CD4-positive, alpha-beta T cell treated with Interferon gamma for 1 hour (primary cell): ENCODE measurements at places on chromosomes 12 and 14.

DNA sequence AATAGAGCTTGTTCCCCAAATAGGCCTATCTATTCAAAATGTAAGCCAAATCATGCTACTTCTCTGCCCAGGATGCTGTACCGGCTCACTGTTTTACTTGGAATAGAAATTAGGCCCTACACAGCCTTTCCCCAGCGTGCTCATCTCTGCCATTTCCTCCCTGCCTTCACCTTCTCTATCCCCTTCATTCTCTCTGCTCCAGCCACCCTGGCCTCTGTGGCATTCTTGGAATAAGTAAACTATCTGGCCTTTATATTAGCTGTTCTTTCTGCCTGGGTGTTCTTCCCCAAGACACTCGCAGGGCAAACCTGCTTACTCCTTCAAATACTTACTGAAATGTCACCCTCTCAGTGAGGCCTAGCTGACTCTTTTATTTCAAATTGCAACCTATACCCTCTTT is 30.9 kb upstream of the DYRK2 start:
- no peak for DNase-seq

DNA sequence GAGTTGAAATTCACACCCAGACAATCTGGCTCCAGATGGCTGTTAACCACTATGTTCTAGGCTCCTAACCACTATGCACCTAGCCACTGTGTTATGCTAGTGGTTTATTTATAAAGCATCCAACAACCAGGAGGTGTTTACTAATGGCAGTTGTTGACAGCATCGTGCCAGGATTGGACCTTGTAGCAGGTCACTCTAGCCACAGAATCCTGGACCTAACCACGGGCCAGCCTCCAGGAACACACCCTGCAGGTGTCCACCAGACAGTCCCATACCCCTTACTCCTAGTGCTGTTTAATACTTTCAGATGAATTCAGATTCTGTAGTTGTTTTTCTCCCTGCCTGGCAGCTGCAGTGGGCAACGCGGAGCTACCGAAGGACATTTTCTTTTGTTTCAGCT is 109.4 kb upstream of the MYL2 start:
- no peak for DNase-seq

DNA sequence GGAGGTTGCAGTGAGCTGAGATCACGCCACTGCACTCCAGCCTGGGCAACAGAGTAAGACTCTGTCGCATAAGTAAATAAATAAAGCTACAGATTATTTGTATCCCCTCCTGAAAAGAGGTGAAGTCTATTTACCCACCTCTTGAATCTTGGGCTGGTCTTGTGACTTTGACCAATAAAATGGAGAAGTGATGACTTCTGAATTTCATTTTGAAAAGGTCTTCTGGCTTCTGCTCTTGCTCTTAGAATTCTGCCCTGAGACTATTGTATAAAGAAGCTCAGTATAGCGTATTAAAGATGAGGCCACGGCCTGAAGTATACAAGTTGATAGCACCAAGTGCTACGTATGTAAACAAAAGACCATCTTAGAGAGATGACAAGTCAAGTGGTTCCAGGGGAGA is 88.3 kb upstream of the AMN1 start:
- no peak for DNase-seq

GRCh38 chr12:6641131-6641530 is 5.4 kb upstream of the LPAR5 start:
- no peak for DNase-seq

DNA sequence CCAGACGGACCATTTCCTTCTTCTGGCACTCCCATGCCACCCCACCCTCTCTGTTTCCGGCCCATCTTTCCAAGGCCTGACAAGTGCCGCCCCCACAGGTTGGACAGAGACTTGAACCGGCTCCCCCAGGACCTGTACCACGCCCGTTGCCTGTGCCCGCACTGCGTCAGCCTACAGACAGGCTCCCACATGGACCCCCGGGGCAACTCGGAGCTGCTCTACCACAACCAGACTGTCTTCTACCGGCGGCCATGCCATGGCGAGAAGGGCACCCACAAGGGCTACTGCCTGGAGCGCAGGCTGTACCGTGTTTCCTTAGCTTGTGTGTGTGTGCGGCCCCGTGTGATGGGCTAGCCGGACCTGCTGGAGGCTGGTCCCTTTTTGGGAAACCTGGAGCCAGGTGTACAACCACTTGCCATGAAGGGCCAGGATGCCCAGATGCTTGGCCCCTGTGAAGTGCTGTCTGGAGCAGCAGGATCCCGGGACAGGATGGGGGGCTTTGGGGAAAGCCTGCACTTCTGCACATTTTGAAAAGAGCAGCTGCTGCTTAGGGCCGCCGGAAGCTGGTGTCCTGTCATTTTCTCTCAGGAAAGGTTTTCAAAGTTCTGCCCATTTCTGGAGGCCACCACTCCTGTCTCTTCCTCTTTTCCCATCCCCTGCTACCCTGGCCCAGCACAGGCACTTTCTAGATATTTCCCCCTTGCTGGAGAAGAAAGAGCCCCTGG is 1.2 kb upstream of the CMTM5 start:
- DNase-seq: no peak

DNA sequence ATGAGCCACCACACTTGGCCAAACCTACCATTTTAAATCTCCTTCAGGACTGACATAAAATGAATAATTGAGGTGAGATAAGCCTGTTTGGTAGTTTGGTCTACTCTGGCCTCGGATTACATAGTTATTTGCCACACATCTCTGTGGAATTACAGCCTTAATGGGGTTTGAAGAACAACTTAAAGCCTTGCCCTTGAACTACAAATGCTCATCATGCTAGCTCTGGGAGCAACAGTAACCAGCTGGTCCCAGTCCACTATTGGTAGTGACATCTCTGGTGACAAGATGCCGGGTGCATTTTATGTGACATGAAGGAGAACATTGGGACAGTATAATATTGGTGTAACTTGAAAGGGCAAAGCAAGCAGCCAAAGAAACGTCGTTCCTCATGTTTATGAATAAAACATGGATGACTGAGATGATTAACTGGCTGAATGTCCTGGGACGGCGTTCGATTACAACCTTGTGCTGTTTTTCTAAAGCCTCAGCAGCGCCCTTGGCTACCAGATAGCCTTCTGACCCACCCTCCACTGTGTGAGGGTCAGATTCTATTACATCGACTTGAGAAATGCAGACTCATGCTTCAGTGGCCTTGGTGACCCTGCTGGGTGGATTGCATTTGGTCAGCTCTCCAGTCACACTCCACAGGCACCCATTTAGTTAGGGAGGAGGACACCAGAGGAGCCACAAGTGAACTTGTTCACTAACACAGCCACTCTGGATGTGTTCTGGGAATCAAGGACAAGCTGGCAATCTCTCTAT is 41.5 kb downstream of the BEST3 start:
- no peak for DNase-seq

GRCh38 chr14:75003250-75004027 is 718 bp downstream of the EIF2B2 start:
- no peak for DNase-seq

- no peak for DNase-seq
Measured at GRCh38 chr12:14951851-14952250, 9.6 kb downstream of the ARHGDIB start.

- peak; percentile 43 for DNase-seq
Measured at GRCh38 chr12:110253176-110253575, 27.9 kb upstream of the ATP2A2 start.

DNA sequence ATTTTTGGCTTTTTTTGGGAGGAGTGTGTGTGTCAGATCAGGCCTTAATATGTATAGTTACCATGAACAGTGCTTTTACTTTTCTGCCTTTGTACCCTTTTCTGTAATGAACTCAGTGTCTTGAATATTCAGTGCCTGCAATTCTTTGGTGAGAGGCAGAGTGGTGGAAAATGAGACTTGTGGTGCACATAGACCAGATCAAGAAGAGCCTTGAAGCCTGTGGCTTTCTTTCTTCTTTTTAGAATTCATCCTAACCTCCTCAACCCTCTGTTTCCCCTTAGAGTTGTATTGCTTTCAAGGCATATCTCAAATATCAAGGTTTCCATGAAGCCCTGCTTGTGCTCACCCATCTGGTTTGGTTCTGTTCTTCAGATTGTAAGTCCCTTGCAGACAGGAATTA is 2.6 kb downstream of the YLPM1 start:
- DNase-seq: no peak

DNA sequence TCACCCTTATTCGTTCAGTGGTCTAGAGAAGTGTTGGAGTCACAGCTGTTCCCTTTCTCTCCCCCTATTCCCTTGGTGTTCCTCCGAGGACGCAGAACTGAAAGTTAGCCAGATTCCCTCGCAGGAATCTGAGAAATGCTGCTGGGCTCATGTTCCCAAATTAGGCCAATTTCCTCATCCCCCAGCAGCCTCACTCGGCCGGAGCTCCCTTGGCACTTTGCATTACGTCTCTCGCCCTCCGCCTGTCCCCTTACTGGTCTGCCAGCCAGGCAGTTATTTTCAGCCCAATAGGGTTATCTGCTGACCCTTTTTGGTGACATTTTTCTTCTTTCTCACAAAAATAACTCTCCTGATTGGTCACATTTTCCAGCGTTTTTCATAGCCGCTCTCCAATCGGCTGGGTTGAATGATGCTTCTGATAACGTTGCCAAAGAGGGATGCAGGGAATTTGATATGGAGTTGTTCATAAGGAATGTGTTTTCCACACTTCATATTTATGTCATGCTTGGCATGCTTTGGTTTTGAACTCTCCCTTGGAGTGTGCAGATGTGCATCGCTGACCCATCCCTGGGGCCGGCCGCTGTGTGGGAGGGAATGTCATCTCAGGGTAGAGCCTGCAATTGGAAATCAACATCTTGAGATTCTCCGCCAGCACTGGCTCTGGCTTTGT is 9.9 kb downstream of the IFT43 start:
- DNase-seq: no peak

DNA sequence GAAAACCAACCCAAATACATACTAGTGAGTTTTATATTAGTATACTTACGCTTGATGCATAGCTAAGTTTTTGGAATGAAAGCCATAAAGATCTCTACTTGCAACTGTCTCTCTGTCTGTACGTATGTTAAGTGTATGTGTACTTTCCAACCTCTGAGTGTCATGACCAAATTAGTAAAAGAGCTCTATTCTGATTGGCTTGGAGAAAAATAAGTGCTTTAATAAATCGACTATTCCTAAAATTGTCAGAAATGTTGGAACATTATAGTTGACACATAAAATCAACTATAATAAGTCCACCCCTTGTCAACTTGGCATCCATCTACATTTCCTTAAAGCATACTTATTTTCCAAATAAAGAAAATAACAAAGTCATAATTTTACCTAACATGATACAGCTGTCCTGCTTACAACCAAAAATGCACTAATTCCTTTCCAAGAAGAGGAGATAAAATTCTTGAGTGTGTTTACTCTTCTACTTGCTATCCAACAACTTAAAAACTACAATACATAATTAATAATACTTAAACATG is 507.4 kb upstream of the ATP2B1 start:
- DNase-seq: no peak

DNA sequence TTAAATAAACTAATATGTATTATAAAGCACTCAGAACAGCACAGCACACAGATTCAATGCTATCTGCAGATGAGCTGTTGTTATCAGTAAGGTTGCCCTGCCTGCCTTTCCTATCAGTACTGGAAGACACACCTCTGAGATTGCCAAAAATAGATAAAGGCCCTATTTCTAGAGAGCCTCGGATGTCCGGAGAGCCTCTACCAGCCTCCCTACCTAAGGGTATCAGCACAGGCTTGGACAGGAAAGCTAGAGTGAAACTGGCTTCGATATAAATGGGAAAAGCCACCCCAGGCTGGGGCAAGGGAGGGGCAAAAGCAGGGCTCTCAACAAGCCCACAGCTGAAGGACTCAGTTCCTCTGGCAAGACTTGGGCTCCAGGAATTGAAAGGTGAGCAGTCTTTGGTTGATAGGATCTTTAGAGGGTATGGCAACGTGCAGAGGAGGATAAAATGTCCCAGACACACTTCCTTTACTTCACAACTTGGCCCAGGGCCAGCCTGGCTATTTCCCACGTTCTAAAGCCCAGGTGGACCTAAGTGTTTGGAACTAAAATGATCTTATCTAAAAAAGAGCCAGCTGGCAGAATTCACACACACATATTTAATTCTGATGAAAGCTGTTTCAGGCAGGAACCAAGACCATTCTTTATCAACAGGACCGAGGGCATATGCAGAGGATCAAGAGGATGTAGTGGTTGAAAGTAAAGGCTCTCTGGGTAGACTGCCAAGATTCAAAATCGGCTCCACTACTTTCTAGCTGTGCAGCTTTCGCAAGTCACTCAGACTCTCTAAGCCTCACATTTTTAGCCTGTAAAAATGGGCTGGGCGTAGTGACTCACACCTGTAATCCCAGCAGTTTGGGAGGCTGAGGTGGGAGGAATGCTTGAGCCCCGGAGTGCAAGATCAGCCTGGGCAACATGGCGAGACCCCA is 37.8 kb upstream of the ITPR2 start:
- DNase-seq: no peak

DNA sequence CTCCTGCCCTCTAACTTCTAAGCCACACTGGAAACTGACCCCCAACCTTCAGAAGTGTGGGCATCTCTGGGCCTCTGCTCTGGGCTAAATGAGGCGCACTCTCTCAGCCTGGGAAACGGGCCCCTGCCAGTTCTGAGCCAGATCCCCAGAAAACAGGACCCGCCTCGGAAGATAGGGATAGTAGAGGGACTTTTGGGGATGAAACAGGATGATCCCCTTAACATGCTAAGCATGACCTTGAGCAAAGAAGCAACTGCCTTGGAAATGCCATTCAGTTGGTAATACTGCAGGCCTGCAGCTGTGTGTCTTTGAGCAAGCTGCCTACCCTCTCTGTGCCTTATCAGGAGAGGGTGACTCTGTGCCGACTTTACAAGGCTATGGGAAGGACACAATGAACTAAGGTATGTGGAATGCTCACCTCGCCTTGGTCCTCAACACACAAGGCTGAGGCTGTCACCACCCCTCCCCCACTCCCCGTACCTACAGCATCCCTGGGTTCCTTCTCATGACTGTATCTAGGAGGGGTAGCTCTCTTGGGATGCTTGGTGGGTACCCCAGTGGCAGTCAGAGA is 54.0 kb downstream of the NCOR2 start:
- DNase-seq: no peak

GRCh38 chr12:26465419-26466097 is 270.2 kb downstream of the SSPN start:
- DNase-seq: no peak

DNA sequence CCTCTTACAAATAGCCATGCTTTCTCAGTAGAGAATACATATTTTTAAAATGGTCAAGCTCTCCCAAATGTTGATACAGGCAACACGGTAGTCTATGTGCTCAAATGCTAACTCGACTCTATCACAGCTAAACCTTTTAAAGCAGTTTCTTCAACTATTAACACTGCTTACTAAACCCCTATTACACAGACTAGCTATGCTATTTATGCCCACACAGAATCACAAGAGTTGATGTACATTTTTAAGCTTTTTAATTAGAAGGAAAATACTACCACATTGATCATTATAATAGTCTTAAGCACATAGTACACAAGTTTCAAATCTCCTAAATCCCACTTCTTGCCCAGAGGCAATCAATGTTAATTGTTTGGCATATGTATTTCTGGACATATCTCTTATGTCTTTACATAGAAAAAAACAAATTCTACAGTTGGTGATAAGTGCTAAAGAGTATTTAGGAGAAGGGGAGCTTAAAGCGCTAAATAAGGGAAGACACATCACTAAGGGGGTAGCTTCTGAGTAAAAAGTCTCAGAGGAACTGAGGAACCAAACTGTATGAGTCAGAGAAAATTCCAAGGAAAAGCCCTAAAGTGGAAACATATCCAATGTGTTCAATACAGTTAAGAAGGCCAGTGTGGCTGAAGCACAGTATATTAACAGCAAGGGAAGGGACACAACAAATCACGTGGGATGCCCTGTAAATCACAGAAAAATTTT is 13.7 kb downstream of the HNRNPC start:
- DNase-seq: no peak
